Left lobe of liver (tissue), 2 donors: ENCODE measurements at places on chromosomes 12 and 14.

- no peak for DNase-seq
Measured at GRCh38 chr12:83850531-83850930, 1062.1 kb downstream of the SLC6A15 start.

GRCh38 chr12:66620026-66620425 lies 58.9 kb downstream of the GRIP1 start:
- DNase-seq, result no peak

DNA sequence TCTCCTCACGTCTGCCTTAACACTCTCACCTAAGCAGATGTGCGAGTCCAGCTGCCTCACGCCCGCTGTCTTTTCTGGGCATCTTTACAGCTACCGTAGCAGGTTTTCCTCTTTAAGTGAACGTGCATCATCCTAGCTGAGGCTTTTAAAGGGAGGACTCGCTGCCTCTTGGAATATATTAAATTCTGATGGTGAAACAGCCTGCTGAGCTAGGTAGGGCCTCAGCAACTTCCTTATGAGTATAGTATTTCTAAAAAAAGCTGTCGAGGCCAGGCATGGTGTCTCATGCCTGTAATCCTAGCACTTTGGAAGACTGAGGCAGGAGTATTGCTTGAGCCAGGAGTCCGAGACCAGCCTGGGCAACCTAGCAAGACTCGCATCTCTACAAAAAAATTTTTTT lies 32.2 kb downstream of the TESC start:
- no peak for DNase-seq

DNA sequence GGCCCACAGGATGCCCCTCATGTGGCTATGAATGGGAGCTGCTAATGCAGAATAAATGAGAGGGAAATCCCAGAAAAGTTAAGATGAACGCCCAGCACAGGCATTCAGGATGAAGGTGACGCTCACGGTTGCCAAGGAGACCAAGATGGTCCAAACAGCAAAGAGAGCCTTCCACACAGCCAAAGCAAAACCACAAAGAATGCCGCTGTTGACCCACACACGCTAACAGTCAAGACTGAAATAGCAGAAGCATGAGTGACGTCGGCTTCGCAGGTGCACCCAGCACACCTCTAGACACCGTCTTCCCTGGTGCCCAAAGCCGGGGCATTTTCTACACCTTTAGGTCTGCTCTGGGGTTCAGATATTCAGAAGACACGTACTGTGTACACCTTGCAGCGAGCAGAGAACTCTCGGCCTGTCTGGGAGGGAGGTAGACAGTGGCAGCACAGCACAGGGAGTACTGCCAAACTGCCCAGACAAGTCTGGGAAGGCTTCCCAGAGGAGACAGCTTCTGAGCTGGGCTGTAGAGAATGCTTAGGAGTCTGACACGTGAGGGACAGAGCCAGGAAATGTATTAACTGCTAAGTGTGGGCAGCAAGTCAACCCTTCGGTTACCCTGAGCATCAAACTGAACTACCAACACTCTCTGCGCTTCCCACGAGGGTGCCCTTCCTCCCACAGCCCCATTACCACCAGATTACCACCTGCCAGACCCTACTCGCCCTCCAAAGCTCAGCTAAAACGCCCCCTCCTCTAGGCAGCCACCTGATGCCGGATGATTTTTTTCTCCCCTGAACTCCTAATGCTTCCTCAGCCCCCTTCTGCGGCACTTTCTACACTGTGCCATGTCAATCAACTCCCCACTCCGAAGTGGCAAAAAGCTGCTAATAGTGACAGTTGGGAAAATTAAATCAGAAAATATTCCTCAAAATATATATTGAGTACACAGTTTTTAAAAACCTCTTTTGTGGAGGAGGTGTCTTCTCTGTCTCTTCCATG lies 50.1 kb downstream of the CCDC88C start:
- DNase-seq, result no peak

DNA sequence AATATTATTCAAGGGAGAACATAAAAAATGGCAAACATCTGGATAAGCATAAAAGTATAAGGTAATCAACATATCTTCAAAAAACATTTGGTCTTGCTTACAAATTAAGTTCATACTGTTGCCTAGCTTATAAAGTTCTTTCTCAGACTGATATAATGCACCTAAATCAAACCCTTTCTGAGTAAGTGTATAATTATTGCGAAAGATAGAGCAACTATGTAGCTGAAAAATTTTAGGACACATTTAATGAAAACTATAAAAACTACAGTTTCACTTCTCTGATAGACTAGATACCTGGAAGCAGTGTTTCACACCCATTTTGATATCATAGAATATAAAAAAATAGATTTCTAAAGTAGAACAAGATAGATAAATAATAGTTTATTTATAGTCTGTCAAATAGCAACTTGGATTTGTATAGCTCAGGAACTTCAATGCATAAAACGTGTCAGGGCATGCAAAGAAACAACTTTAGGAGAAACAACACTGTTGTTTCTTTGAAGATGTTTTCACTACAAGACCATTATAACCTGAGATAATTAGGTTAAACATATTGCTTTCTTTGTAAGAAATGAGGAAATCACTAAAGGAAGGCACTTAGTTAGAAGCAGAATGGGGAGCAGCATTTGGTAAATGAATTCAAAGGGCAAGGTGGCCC lies 7.6 kb downstream of the CLECL1 start:
- no peak for DNase-seq

- no peak for DNase-seq
Measured at GRCh38 chr12:65259501-65259900, 19.0 kb upstream of the MSRB3 start.

DNA sequence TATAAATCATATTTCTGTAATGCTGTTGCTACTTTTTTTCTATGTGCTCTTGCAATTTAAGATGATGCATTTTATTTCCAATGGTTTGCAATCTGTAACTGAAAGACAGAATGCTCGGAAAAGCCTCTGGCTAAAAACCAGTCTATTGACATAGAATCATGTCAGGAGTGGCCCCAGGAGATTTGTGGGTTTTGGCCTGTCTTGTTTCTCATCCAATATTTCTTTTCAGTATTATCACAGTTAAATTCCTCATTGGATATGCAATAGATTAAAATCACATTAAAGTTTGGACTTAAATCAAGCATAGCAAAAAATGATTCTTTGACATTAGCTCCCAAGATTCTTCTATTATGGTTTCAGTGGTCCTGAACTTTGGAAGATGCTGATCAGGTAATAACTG lies 19.1 kb upstream of the SLC38A2 start:
- no peak for DNase-seq

GRCh38 chr14:93716002-93716745 lies 72.1 kb downstream of the PRIMA1 start:
- no peak for DNase-seq

GRCh38 chr12:95529693-95530225 lies 21.5 kb downstream of the USP44 start:
- DNase-seq, result no peak

DNA sequence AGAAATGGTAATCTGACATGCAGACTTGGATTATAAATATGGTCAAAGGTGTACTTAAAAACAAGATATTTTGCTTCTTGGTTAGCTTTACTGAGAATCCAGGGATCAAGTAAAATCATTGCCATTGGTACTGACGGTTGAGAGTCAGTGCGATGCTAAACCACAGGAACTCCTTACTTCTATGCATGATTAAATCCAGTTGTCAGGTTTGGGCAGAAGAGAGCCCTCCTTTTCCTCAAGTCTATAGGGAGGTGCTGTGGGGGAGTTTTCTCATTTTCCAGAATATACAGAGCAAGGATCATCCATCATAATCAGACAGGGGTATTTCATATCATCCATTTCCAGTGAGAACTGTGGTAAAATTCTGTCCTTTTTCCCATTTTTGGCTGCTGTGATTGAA lies 839.1 kb downstream of the NRXN3 start:
- DNase-seq, result no peak

GRCh38 chr12:103140286-103140685 lies 182.8 kb downstream of the ASCL1 start:
- DNase-seq, result no peak

DNA sequence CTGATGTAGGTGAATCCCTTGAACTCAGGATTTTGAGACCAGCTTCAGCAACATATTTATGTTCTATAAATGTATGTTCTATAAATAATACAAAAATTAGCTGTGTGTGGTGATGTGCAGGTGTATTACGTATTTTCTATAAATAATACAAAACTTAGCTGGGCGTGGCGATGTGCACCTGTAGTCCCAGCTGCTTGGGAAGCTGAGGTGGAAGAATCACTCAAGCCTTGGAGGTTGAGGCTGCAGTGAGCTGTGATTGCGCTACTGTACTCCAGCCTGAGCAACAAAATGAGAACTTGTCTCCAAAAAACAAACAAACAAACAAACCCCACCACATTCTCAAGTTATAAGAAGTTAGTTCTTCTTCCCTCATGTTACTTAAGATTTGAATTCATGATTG lies 39.5 kb downstream of the GABARAPL1 start:
- DNase-seq, result no peak

GRCh38 chr14:97359341-97359740 lies 562.2 kb downstream of the VRK1 start:
- DNase-seq, result no peak

GRCh38 chr12:71551529-71551928 lies 111.9 kb downstream of the LGR5 start:
- no peak for DNase-seq
